ENCODE measurements at places on chromosomes 1 and 21. TPM values are rescaled to one million over a fixed set of nuclear protein-coding genes. Genes with fewer than 3 reads are reported as not detected.
A peak's percentile ranks its signal among the peaks of the same experiment; 100 is the strongest.

BSND gene
- total RNA-seq, result not detected

ALX3 gene
- total RNA-seq, result not detected

MR1 gene
- 11.8 TPM for total RNA-seq

GPR153 gene
- 339 TPM for total RNA-seq

TRIM17 gene
- total RNA-seq, result not detected

- DNase-seq, result peak; percentile 62
Measured at GRCh38 chr1:170967042-170967910, 31.9 kb downstream of the MROH9 start.

DNA sequence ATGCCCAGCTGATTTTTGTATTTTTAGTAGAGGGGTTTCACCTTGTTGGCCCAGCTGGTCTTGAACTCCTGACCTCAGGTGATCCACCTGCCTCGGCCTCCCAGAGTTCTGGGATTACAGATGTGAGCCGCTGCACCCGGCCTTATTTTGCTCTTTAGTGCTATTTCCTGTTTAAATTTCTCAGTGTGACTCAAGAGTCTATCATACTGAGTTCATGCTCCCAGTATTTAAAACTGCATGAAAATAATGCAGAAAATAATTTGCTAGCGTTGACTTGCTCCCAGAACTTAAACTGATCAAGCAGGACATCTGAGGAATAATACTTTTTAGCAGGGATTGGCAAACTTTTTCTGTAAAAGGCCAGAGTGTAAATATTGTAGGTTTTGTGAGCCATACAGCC is 86.4 kb upstream of the C1orf21 start:
- no peak for DNase-seq

- no peak for DNase-seq
Measured at GRCh38 chr1:6357243-6357936, 36.2 kb downstream of the ACOT7 start.

DNA sequence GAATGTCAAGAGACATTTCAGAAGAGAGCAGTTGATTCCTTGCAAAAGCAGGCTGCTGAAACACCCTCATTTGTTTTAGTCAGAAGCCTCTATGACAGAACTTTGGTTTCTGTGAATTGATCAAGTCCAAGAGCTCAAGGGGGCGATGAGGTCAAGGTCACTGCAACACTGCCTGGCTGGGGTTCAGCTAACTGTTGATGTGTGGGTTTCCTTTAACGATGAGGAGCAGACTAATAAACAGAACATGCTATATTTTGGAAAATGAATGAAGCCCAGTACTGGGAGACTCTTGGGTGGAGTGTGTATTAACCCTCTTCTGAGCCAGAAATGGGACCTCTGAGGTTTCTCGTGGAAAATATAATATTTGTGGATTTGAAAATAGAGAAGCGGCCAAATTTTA is 109.3 kb downstream of the ZC3H11B start:
- DNase-seq, result no peak

- no peak for DNase-seq
Measured at GRCh38 chr1:67898033-67898726, 64.9 kb upstream of the GNG12 start.

DNA sequence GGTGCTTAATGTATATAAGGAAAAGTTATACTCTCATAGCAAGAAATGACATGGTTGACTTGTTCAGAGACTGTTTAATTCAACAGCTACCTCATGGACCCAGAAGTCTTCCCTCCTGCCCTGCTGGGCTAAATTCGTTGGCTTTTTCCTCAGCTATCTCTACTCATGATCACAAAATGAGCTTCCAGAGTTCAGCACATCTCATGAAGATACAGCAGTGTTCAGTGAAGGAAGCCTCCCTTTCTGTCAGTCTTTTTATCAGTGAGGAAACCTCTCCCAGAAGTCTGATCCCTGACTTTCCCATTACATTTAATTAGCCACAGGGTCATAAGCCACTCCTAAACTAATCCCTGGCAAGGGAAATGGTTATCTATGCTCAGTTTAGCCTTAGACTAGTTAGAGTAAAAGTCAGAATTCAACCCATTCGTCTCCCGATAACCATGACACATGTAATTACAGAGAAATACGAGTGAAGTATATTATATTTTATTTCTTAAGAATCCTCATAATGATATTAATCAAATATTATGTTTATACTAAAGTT is 97.5 kb downstream of the DENND1B start:
- no peak for DNase-seq

Measured in myocyte (in vitro differentiated cells).